ENCODE measurements at places on chromosomes 12 and 14.
A peak's percentile ranks its signal among the peaks of the same experiment; 100 is the strongest.

DNA sequence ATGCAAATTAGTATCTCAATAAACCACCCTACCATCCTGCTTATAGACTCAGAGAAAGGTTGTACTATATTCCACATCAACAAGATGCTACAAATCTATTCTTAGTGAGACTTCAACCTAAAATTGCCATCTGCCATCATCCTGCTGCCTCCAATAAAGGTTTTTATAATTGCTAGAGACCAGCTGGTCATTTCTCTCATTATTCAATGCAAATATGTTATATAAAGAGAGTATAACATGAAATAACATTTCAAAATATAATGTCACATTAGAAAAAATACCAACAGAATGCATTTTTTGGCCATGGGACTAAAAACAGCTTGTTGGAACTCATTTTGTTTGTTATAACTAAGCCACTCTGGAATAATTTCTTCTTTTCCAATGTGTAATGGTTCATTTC lies 247.3 kb downstream of the LRIG3 start:
- DNase-seq, result no peak

- no peak for DNase-seq
These were observed 33.4 kb downstream of the SUSD6 start for GRCh38 chr14:69644814-69645213.

DNA sequence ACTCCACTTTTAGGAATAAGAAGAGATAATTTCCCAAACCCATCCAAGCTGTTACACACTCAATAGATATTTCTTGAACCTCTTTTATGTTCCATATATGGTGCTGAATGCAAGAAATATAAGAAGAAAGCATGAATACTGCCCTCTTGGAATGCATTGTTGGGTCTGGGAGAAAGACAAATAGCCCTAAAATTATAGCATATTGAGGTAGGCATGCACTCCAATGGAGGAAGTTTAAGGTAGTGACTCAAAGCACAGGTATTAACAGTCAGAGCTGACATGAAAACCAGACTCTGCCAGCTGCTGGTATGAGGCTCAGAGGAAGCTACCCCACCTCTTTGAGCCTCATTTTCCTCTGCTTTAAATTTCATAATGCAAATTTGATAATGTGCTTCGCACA lies 261.3 kb upstream of the NOS1 start:
- no peak for DNase-seq

DNA sequence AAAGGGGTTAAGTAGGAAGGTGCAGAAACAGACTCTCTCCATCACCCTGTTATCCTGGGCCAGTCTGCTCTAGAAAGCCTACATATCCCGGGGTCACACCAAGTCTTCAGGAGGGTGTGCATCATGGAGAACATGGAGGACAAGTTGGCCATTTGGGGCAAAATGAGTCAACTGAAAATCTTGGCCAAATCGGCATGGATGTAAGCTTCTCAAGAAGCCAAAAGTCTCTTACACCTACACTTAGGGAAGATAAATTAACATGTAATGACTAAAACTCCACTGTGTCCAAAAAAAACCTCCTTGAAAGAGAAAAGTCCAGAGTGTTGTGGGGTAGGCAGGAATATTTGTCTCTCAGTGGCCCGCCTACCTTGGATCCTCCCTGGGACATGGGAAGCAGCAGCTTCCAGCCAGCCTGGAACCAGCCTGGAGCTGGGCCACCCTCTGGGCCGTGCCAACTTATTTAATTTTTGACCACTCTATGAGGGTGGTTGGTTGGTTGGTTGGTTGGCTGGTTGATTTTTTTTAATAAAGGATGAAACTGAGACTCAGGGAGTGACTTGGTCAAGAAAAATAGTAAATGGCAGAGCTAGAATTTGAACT lies 17.9 kb upstream of the TC2N start:
- no peak for DNase-seq

- no peak for DNase-seq
These were observed 21.0 kb upstream of the MAGOHB start for GRCh38 chr12:10634427-10634826.

DNA sequence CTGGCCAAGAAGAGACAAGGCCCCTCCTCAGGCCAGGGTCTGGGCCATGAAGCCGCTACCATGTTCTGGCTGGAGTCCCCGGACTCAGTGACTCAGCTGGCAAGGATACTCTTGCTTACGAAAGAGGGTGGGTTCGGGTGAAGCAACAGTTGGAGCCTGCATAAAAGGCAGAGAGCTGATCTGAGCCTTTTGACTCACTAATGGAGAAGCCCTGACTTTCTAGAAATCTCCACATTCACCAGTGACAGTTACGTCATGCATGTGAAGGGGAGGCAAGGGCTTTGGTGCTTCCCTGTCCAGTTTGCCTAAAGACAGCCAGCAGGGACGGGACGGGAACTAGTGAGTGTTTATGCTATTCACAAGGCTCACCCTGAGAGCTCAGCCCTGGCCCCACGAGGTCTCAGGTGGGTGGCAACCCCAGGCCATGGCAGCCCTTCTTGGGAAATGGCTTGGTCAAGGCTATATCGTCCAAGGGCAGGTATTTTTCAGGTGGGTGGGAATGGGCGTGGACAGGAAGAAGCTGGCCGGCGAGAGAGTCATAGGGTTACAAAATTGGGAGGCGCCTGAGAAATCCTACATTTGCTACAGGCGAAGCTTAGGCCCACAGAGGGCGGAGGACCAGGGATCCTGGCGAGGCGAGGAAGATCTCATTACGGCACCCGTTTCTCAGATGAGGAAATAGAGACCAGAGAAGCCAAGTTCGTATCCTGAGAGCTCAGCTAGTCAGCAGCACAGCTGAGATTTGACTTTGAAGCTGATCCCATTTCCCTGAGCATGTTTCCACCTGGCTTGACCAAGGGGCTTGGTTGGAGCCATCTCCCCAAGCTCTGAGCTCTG lies 314.6 kb downstream of the BCL11B start:
- DNase-seq, result no peak

DNA sequence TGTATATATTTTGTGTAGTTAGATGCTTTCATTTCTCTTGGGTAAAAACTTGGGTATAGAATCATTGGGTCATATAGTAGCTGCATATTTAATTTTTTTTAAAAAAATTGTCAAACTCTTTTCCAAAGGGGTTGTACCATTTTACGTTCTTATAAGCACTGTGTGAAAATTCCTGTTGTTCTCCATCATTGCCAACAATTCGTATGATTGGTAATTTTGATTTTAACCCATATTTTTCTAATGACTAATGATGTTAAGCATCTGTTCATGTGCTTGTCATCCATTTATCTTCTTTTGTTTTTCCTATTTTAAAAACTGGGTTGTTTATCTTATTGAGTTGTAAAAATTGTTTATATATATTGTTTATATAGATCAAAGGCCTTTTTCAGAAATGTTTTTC lies 77.4 kb downstream of the OTOGL start:
- DNase-seq, result no peak

DNA sequence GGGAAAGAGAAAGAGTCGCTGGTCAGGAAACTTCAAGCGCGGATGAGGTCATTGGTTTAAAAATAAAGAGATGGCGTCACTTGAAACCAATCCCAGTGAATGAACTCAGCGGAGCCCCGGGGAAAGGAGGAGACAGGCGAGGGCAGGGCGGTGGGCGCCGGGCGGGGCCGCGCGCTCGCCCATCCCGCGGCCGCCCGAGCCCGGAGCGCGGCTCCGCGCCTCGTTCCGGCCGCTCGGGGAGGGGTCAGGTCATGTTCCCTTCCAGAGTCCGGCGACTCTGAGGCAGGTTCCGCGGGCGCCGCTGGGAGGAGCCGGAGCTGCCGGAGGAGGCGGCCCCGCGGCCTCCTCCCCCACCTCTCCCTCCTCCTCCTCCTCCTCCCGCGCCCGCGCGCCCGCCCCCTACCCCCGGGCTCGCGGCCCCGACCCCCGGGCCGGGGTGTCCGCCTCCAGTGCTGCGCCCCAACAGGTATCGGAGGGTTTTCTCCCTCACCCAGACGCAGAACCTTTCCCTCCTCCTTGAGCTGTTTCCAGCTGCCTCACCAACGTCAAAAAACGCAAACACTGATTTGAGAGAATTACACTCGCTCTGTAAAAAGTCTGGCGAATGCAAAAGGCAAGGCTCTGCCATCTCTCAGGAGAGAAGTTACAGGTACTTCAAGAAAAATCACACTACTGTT lies at the start of gene DUSP16:
DUSP16 (minus strand) TSS at position 279 of the 677 bp plus-strand sequence. CDS start 41,765 bp downstream, outside the sequence.
- DNase-seq, result peak; percentile 71

DNA sequence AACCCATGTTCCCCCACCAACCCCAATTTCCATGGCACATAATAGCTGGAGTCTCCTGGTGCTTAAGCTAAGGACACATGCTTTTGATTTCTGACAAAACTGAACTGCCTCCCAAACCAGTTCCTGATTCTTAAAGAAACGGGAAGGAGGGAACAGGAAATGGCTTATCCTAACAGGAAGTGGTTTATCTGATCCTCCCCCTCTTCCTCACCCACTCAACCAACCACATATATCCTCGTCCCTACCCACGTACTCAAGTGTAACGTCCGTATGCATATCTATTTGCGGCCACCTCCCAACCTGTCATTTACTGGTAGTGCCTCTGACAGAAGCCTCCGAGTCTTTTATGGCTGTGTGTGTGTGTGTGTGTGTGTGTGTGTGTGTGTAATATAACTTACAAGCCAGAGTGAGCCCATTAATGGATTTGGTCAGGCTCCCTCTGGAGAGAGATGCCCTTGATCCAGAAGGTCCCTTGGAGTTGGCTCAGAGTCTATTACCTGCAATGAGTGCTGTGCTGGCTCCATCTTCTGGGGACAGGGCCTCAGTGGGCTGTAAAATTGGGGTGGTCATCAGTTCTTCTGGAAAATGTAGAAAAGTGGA lies 7.7 kb downstream of the DAZAP2 start:
- no peak for DNase-seq

DNA sequence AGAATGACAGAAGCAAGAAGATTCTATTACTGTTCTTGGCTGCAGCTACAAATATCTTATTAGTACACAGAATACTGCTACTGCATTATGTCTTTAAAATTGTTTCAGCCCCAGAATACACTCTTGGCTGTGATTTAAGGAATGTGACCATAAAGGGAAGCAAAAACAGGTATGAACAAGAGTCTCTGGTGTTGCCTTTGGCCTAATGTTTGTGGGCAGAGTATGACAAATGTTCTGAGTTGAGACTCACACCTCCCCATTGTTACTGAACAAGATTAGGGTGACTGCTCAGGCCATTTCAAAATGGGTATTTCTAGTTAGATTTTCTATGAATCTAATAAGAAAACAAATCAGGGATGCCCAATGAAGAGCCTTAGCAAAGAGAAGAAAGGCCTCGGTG lies 28.5 kb downstream of the TTC6 start:
- no peak for DNase-seq

DNA sequence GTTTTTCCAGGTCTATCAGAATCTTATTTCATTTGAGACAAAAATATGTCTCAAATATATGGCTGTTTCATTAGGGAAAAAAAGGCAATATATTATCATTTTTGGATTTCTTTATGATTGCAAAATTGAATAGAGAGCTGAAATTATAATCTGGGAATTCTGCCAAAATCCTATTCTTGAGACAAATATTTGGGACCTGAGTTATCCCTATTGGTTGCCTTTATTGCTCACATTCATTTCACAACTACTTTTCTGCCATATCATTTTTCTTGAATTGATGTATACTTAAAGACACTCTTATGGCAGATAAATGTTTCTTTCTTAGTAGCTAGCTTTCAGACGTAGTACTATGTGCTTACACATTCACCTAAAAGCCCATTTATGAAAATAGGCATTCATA lies 241.6 kb upstream of the NOVA1 start:
- DNase-seq, result no peak

- no peak for DNase-seq
These were observed 138.8 kb downstream of the CALM1 start for GRCh38 chr14:90535556-90536090.

DNA sequence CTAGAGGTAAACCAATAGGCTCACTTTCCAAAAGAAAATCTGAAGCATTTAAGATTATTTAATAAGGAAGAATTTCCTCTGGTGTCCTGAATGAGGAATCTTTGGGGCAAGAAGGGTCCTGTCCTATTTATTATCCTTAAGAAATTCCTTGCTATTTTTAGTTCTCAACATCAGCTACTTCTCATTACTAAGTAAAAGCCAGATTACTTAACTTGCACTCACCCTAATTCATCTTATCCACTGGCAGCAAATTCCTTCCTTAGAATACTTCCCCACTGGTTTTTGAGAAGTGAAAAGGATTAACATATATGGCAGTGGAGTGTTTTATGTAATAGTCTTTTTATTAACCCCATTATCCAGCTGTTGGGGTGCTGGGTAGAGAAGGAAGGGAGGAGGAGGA lies 767.7 kb downstream of the DIO2 start:
- DNase-seq, result no peak

DNA sequence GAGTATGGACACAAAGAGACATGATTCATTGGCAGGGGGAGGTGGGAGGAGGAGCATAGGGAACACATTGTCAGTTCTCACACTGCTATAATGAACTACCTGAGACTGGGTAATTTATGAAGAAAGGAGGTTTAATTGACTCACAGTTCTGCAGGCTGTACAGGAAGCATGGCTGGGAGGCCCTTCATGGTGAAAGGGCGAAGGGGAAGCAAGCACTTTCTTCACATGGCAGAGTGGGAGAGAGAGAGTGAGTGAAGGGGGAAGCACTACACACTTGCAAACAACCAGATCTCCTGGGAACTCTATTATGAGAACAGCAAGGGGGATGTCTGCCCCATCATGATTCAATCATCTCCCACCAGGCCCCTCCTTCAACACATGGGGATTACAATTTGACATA lies 391.8 kb downstream of the BMP4 start:
- no peak for DNase-seq

- no peak for DNase-seq
These were observed 1963.4 kb upstream of the FLRT2 start for GRCh38 chr14:83566567-83566966.

GRCh38 chr14:58639842-58640484 lies 2.2 kb downstream of the DACT1 start:
- peak; percentile 7 for DNase-seq

DNA sequence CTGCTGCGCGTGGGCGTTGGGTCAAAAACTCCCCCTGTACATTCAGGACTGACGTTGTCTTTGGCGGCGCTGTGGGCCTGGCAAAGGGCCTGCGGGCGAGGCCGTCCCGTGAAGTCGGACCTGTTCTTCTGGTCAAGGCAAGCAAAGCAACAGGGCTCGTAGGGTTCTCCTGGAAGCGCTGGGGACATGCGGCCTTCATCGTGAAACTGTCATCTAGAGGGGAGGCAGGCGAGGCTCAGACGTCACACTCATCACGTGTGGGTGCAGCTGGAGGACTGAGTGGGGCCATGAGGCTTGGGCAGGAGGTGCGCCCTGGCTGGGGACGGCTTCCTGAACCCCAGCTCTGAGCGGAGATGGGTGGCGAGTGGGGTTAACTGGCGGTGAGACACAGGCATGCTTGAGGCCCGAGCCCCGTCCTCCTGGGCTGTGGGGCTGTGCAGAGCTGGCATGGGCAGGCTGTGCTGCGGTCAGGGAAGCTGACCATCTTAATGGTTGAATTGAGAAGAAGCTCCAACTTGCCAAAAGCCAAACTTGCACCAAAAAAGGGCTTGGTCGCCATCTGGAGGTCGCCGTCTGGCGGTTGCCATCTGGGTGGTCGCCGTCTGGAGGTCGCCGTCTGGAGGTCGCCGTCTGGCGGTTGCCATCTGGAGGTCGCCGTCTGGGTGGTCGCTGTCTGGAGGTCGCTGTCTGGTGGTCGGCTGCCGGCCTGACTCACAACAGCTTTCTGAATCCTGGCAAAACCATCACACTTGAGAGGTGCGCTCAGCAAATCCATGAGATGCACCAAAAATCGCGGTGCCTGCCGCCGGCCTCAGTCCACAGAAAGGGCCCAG lies 66.2 kb downstream of the NOC4L start:
- DNase-seq, result no peak

Data from activated T-cell treated with anti-CD3 and anti-CD28 coated beads for 48 hours (primary cell).